ENCODE measurements at places on chromosomes 2 and 18.
A peak's percentile ranks its signal among the peaks of the same experiment; 100 is the strongest.

DNA sequence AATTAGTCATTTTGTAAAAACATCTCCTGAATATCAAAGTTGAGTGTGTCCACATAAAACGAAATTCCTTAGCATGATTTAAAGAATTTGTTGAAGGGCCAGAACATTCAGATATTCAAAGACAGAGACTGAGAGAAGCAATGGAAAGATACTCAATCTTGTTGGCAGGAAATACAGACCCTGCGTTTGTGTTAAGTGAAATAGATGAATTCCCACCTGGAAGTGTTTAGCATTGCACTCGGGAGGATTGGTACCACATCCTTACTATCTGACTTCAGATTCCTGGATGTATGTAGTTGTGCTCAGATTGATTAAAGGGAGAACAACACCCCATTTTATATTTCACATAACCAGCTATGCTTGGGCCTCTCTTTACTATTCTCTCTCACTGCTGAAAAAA, 9.7 kb upstream of the ARL5A start:
- peaks cover 2% of the 10 kb centered on the region for H3K27me3 ChIP-seq
- DNase-seq, result no peak
- H3K4me1 ChIP-seq, result no peaks in the 10 kb centered on the region
- no peaks in the 10 kb centered on the region for H3K36me3 ChIP-seq
- no peak overlapping the region for H3K27ac ChIP-seq

DNA sequence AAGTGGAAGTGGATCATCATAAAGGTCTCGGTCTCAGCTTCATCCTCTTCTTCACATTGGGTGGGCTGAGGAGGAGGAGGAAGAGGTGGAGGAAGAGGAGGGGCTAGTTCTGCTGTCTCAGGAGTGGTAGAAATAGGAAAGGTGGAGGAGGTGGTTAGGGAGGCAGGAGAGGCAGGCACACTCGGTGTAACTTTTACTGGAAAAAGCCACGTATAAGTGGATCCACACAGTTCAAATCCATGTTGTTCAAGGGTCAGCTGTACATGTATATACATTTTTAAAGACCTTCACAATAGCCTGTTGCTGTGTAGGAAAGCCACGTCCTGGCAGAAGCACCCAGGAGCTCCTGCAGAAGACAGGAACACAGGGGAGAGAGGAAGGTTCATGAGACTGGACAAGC, 110.3 kb upstream of the RAB12 start:
- H3K4me1 ChIP-seq, result no peaks in the 10 kb centered on the region
- no peak for DNase-seq
- no peak overlapping the region for H3K27ac ChIP-seq
- H3K4me3 ChIP-seq, result no peak overlapping the region

DNA sequence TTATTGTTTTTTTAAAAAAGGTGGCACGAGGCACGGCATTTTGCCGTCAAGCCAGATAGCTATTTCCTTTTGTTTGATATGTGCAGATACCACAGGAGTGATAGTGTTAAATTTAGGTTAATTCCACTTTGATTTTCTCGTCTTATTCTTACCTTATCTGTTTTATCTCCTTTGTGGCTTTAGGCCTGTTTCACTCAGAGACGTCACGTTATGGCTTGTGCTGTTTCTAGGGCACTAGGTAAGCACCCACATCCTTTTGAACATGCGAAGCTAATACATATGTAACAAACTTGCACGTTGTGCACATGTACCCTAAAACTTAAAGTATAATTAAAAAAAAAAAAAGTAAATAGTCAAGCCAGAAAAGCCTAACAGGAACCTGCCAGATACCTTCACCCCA, 57.8 kb downstream of the C18orf63 start:
- peaks cover 29% of the 10 kb centered on the region for H3K4me1 ChIP-seq
- peak overlapping the region; percentile 0 for H3K27ac ChIP-seq
- H3K36me3 ChIP-seq, result peaks cover 4% of the 10 kb centered on the region
- H3K4me3 ChIP-seq, result peak overlapping the region; percentile 0

GRCh38 chr2:216584112-216584511, 49.1 kb upstream of the IGFBP2 start:
- H3K4me3 ChIP-seq, result no peak overlapping the region
- no peak overlapping the region for H3K27ac ChIP-seq
- no peaks in the 10 kb centered on the region for H3K4me1 ChIP-seq
- peaks cover 45% of the 10 kb centered on the region for H3K27me3 ChIP-seq
- no peaks in the 10 kb centered on the region for H3K36me3 ChIP-seq
- no peak for DNase-seq

- no peaks in the 10 kb centered on the region for H3K36me3 ChIP-seq
- no peak for DNase-seq
- H3K4me3 ChIP-seq, result no peak overlapping the region
- no peak overlapping the region for H3K27ac ChIP-seq
Observed at GRCh38 chr2:152492131-152492530, 157.2 kb downstream of the FMNL2 start.

- no peak overlapping the region for H3K27ac ChIP-seq
- H3K4me3 ChIP-seq, result no peak overlapping the region
- H3K36me3 ChIP-seq, result no peaks in the 10 kb centered on the region
- H3K27me3 ChIP-seq, result no peaks in the 10 kb centered on the region
Observed at GRCh38 chr2:104290566-104290891, 563.4 kb upstream of the POU3F3 start.

DNA sequence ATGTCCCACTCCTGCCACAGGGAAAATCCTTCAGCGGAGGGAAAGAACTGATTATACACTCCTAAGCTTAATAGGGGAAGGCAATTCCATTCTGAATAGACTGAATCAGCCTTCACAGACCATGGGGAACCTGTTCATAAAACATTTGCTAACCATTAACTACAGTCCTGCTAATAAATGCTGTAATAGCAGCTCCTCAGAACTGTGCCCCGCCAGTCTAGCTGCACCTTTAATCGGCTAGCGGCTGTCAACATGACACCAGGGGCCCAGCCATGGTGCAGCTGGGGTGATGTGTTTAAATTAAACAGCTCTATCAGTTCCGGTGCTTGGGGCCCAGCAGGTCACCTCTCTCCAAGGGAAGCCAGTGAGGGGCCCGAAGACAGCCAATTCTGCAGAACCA, 77.8 kb downstream of the GALNT14 start:
- no peak overlapping the region for H3K27ac ChIP-seq
- DNase-seq, result no peak
- peaks cover 17% of the 10 kb centered on the region for H3K27me3 ChIP-seq
- no peak overlapping the region for H3K4me3 ChIP-seq

DNA sequence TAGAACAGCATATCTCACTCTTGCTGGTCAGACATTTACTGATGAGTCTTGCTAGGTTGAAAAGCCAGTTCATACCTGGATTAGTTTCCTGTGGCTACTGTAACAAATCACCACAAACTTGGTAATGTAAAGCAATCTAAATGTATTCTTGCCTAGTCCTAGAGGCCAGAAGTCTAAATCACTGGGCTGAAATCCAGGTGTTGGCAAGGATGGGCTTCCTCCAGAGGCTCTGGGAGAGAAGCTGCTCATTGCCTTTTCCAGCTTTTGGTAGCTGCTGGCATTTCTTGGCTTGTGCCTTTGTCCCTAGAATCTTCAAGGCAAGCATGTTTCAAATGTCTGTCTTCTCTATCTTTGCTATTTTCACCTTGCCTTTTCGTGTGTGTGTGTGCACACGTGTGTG, 62.3 kb upstream of the MAP4K3 start:
- H3K36me3 ChIP-seq, result no peaks in the 10 kb centered on the region
- no peak for DNase-seq
- no peak overlapping the region for H3K4me3 ChIP-seq
- H3K27ac ChIP-seq, result no peak overlapping the region
- H3K4me1 ChIP-seq, result no peaks in the 10 kb centered on the region
- peaks cover 26% of the 10 kb centered on the region for H3K27me3 ChIP-seq

DNA sequence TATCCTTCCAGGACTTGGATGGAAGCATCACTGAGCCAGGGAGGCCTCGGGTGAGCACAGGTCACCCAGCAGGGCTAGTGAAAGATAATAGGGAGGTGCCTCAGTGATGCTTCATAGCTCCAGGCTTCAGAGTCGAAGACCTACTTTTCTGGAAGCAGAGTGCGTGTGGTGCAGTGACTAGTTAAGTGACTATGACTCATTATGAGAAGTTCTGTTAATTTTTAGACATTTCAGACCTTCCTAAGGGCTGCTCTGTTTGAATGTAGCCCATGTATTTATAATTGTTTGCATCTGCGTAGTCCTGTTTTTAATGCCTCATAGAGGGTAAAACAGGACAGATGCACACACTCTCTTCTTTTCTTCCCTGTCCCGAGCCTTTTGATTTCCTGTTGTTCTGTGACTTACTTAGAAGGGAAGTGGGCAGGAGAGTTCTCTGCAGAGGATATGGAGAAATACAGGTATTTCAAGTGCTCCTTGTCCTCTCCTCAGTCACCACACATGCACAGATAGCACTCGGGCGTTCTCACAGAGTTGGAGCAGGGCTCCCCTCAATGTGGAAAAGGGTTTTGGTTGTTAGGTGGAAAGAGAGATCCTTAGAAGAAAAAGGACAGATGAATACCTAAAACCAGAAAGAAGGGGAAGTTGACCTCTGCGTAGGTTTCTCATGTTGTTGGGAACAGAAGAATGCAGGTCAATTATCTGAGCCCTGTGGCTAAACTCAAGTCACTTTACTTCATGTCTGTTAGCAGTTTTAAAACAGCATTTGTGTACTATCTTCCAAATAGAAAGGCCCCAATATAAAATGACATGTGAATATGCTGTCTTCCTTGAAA, 34.7 kb downstream of the RALB start:
- H3K4me3 ChIP-seq, result no peak overlapping the region
- peaks cover 37% of the 10 kb centered on the region for H3K36me3 ChIP-seq
- DNase-seq, result no peak
- H3K4me1 ChIP-seq, result peaks cover 16% of the 10 kb centered on the region
- peak overlapping the region; percentile 82 for H3K27ac ChIP-seq

GRCh38 chr2:168355121-168355520, 101.0 kb upstream of the CERS6 start:
- DNase-seq, result no peak
- H3K36me3 ChIP-seq, result no peaks in the 10 kb centered on the region
- H3K27ac ChIP-seq, result no peak overlapping the region
- no peak overlapping the region for H3K4me3 ChIP-seq
- H3K4me1 ChIP-seq, result peaks cover 17% of the 10 kb centered on the region

- DNase-seq, result no peak
- H3K4me1 ChIP-seq, result no peaks in the 10 kb centered on the region
- H3K36me3 ChIP-seq, result no peaks in the 10 kb centered on the region
- H3K27me3 ChIP-seq, result peaks cover 6% of the 10 kb centered on the region
- H3K27ac ChIP-seq, result no peak overlapping the region
Observed at GRCh38 chr2:12828980-12829379, 112.2 kb downstream of the TRIB2 start.
